ENCODE measurements at places on chromosomes 1 and 21.

- DNase-seq, result no peak
Measured at GRCh38 chr1:164926107-164926506, 367.1 kb downstream of the PBX1 start.

DNA sequence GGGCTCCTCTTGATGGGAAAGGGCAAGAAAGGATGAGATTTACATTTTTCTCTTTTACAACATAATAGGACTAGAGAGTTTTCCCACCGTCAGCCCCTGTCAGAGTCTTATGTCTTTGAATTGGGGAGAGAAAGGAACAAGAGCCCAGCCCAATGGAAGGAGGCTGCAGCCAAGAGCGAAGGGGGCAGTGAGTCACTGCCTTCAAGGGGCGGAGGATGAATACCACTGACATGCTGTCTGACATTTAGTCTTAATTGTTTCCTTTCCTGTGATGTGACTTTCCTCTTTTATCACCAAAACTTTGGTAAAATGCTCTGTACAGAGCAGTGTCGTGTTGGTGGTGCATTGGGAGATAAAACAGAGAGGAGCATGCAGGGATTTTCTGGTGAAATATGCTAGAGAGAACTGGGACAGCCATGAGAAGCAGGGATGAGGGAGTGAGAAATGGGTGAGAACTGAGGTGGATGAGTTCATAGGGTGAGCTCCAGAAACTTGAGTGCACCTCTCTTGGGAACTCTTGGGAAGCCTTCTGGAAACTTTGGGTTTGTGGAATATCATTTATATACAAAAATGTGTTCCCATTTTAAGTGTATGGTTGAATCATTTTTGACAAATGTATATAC, 179.9 kb upstream of the FGGY start:
- DNase-seq, result peak; percentile 56

- DNase-seq, result no peak
Measured at GRCh38 chr1:206581571-206581981, 30.7 kb downstream of the EIF2D start.

DNA sequence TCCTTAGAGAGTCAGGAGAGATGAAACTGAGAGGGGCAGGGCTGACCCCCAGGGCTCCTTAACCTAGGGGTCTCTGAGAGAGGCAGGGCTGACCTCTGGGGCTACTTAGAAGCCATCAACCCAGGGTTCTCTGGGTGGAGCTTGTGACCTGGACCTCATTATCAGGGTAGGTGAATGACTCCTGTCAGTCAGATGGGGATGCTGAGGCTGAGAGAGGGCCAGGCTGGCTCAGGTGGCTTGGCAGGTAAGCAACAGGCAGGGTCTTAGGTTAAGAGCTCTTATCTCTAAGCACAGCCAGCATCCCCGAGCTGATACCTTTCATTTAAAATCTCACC, 160.9 kb downstream of the PTPRU start:
- DNase-seq, result no peak

- DNase-seq, result no peak
Measured at GRCh38 chr1:10490286-10490970, 15.7 kb downstream of the PEX14 start.

- peak; percentile 31 for DNase-seq
Measured at GRCh38 chr1:69494221-69494620, 73.5 kb upstream of the LRRC7 start.

GRCh38 chr1:107726860-107727259, 238.1 kb downstream of the VAV3 start:
- DNase-seq, result no peak

- peak; percentile 9 for DNase-seq
Measured at GRCh38 chr1:175373786-175374623, 181.4 kb upstream of the KIAA0040 start.
